CD4-positive, alpha-beta T cell treated with Interleukin-2 at 100 ng/mL for 4 hours (primary cell): ENCODE measurements at places on chromosomes 1 and 21.

DNA sequence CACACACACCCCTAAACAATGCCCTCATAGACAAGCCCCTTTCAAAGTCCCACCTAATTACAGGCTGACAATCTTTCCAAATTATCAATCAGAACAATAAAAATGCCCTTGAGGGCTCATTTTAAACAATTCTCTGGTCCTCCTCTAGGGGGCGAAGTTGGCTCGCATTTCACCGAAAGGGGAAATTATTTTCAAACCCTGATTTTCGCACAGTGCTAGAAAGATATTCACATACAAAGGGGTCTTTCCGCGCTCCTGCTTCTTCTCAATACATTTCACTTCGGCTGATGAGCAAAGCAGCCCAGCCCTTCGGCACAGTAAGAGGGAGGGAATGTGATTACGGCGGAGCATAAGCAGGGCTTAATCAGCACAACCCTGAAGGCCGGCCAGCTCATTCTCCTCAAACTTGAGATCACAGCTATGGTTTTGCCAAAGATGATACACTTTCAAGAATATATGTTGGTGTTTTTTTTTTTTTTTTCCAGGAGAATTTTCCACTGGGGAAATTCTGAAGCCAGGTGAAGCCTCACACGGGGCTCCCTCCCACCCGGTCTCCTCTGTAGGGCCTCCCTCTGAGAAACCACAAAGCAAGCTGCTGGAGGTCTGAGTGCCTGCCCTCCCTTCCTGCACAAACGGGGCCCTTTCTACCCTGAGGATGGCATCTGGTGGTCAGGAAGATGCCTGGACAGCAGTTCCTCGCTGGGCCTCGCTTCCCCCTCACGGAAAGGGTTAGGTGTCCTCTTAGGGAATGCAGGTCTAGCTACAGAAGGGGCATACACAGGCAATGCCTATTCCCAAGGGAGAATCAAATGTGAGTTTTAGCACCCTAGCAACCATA, 66.9 kb downstream of the GNG12 start:
- peak; percentile 50 for DNase-seq

- DNase-seq, result no peak
Measured at GRCh38 chr1:31991182-31991581, 22.5 kb upstream of the KHDRBS1 start.

DNA sequence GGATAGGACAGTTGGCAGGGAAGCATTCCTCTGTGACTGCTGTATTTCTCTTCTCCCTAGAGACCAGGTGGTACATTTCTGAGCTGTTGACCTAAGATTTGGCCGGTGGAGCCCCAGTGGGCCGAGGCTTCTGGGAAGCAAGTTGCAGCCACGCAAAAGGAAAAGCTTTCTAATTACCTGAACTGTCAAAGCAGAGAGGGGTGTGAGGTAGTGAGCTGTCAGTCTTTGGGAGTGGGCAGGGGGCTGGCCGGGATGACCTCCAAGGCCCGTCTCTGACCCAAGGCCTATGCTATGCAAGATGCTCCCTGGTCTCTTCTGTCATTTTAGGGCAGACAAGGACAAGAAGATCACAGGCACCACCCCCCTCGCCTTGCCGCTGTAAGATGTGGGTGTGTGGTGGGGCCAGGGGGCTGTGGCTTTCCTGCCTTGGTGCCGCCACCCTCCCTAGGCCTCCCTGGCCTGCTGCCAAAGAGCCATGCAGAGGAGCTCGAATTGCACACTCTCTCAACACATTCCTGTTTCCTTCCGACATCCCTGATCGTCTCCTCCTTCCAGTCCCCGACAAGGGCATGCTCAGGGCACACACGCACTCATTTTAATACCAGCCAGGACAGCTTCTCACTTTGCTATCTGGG, 7.7 kb downstream of the PADI1 start:
- DNase-seq, result peak; percentile 56

- DNase-seq, result no peak
Measured at GRCh38 chr1:215400741-215401140, 166.4 kb upstream of the KCTD3 start.

GRCh38 chr1:15146971-15147376, 6.6 kb upstream of the TMEM51 start:
- no peak for DNase-seq

DNA sequence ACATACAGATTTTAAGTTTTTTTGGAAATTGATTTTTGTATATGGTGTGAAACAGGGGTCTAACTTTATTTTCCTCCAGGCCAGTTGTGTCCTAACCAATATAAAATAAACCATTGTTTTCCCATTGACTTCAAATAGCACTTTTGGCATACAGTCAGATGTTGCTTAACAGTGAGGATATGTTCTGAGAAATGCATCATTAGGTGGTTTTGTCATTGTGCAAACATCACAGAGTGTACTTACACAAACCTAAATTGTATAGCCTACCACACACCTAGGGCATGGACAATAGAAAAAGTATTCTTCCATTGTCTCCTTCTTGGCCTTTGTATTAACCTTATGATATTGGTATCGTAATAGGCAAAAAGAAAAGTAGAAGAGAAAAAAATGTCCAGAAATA, 37.4 kb upstream of the DISP1 start:
- no peak for DNase-seq

DNA sequence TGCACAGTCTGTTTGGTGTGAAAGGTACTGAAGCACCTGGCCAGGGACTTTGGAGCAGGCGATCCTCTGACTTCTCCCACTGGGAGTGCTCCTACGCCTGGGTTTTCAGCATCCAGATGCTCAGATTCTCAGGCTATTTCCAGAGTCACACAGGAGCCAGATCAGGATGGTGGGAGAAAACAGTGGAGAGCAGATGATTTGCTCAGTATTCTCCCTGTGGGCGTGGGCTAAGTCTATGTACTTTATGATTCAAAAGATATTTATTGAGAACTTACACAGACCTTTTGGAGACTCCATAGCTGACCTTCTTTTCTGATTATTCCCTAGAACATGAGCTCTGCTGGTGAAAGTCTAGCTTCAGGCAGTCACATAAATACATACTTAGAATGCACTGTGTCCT, 134.6 kb downstream of the TENT5C start:
- no peak for DNase-seq

DNA sequence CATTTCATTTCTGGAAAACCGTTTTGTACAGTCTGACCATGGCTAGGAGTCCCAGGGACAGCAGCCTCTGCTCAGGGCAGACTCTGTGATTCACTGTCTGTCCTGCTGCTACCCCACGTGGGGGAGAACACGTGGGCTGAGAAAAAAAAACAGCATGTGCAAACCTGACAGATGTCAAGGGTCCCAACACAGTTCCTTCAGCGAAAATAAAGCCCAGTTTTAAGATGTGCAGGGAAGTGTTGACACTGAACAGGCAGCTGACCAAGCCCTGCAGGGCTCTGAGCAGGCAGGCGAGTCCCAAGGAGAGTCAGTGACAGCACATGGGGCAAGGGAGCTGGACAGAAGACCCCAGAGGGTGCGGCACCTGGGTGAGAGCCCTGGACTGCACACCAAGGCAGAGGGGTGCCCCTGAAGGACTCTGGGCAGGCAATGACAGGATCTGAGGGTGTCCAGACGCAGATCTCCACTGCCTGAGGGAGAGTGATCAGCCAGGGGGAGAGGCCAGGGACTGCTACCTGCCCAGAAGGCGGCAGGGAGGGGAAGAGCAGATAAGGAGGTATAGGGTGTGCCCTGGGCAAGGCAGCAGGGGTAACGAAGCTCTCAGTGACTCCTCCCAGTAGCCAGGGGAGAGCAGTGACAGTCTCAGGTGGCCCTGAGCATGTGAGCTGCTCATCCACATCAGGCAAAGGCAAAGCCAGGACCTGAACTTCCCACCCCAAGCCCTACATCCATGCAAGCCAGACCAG, 5.1 kb upstream of the SPATC1L start:
- no peak for DNase-seq

DNA sequence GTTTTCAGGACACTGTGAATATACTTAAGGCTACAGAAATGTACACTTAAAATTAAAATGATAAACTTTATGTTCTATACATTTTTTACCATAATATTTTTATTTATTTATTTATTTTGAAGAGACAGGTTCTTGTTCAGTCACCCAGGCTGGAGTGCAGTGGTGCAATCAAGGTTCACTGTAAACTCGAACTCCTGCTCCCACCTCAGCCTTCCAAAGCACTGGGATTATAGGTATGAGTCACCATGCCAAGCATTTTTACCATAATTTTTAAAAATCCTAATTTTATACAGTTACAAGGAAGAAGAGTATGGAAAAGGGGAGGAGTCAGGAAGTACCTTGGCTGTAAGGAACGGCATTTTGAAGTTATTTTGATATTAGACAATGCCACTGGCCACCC, 23.6 kb upstream of the ANGPTL3 start:
- DNase-seq, result no peak

- DNase-seq, result no peak
Measured at GRCh38 chr1:163412221-163412620, 90.5 kb downstream of the NUF2 start.

- DNase-seq, result no peak
Measured at GRCh38 chr1:29583727-29584126, 347.4 kb downstream of the PTPRU start.

- no peak for DNase-seq
Measured at GRCh38 chr1:192747301-192747700, 61.5 kb upstream of the RGS2 start.

DNA sequence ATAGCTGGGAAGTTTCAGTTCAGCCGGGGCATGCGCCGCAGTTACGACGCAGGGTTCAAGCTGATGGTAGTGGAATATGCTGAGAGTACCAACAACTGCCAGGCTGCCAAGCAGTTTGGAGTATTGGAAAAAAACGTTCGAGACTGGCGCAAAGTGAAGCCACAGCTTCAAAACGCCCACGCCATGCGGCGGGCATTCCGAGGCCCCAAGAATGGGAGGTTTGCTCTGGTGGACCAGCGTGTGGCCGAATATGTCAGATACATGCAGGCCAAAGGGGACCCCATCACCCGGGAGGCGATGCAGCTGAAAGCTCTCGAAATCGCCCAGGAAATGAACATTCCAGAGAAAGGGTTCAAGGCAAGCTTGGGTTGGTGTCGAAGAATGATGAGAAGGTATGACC, 9.9 kb downstream of the POGK start:
- DNase-seq, result no peak

GRCh38 chr21:33403128-33403785, at the start of gene IFNGR2:
Gene IFNGR2 (plus strand): TSS chr21:33403413. CDS start chr21:33403544, 131 bp downstream.
- peak; percentile 38 for DNase-seq

GRCh38 chr1:16125088-16125470, 30.8 kb downstream of the EPHA2 start:
- DNase-seq, result no peak

- peak; percentile 60 for DNase-seq
Measured at GRCh38 chr1:53585129-53585528, 125.9 kb downstream of the DMRTB1 start.

- DNase-seq, result no peak
Measured at GRCh38 chr1:47898133-47898845, 98.9 kb downstream of the TRABD2B start.

- no peak for DNase-seq
Measured at GRCh38 chr1:183454377-183454776, 17.9 kb upstream of the SMG7 start.

GRCh38 chr1:35657851-35658250, 16.5 kb upstream of the PSMB2 start:
- no peak for DNase-seq

DNA sequence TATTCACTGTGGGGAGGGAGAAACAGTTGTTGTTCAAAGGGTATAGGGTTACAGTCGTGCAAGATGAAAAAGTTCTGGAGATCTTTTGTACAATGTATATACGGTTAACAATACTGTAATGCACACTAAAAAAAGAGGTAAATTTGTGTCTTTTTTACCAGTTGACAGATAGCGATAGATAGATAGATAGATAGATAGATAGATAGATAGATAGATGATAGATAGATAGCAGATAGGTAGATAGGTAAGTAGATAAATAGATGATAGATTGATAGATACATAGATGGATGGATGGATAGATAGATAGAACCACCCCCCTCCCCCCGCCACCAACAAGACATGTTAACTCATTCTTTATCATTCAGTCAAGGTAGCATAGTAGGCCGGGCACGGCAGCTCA, 10.2 kb downstream of the S100A16 start:
- no peak for DNase-seq

GRCh38 chr1:39106801-39107327, 80.7 kb downstream of the NDUFS5 start:
- DNase-seq, result no peak

GRCh38 chr21:32494934-32495709, 82.6 kb downstream of the EVA1C start:
- no peak for DNase-seq

- no peak for DNase-seq
Measured at GRCh38 chr1:94245747-94246438, 8.5 kb upstream of the ARHGAP29 start.

DNA sequence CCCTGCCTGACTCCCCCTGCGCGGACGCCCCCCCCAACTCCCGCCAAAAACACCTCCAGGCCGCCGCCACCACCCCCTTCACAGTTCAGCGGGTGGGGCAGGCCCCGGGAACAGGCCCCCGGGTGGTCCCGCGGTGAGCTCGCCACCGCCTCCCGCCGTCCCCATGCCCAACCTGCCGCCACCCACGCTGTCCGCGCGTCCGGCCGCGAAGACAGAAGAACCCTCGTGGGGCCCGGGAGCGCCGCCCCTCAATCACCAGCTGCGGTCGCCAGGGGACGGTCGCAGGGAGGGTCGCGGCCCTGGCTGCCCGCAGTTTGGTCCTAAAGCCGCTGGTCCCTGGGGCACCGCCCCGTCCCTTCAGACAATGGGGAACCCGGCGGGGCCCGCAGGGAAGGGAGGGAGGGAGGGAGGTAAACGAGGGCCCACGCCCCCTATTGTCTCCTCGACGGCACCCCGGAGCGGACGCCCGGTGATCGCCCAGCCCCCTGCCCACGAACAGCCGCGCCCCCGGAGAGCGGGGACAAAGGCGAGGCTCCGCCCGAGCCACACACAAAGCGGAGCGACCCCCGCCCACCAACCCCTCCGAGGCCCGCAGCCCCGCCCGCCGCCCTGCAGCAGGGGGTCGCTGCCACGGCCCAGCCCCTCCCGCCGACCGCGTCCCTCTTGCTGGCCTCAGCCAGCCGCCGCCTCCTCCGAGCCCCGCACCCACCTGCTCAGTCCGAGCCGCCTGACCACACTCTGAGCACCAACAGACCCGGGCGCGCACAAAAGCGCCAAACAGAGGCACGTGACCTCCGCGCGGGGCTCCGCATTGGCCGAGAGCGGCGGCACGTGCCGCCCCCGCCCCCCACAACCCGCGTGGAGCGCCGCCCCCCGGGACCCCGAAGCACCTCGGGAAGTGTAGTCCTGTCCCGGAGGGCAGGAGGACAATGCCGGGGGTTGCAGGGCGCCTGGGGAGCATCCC, at the start of gene STMN1:
TSS of gene STMN1 (minus strand) at position 740 of the 964 bp plus-strand sequence. CDS start 1,743 bp downstream, outside the sequence.
- DNase-seq, result peak; percentile 88
